Stimulated activated CD4-positive, alpha-beta T cell treated with anti-CD3 and anti-CD28 coated beads, TNF-alpha, amount 100 ng/mL, for 4 hours (primary cell): ENCODE measurements at places on chromosomes 6 and 20.

DNA sequence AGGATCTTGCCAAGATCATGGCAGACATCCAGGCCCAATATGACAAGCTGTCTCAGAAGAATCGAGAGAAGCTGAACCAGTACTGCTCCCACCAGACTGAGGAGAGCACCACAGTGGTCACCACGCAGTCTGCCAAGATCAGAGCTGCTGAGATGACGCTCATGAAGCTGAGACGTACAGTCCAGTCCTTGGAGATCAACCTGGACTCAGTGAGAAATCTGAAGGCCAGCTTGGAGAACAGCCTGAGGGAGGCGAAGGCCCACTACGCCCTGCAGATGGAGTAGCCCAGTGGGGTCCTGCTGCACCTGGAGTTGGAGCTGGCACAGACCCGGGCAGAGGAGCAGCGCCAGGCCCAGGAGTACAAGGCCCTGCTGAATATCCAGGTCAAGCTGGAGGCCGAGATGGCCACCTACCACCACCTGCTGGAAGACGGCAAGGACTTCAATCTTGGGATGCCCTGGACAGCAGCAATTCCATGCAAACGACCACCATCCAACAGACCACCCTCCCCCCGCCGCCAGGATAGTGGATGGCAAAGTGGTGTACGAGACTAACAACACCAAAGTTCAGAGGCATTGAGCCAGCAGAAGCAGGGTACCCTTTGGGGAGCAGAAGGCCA lies 44.7 kb upstream of the GRM4 start:
- no peak for DNase-seq

DNA sequence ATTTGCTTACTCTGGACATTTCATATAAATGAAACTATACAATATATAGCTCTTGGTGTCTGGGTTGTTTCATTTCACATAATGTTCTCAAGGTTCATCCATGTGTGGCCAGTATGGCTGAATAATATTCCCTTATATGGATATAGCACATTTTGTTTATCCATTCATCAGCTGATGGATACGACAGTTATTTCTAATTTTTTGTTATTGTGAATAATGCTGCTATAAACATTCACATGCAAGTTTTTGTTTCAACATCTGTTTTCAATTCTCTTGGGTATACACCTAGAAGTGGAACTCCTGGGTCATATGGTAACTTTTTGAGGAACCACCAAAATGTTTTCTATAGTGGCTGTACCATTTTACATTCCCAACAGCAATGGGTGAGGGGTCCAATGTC lies 101.1 kb downstream of the CDK19 start:
- DNase-seq: no peak

DNA sequence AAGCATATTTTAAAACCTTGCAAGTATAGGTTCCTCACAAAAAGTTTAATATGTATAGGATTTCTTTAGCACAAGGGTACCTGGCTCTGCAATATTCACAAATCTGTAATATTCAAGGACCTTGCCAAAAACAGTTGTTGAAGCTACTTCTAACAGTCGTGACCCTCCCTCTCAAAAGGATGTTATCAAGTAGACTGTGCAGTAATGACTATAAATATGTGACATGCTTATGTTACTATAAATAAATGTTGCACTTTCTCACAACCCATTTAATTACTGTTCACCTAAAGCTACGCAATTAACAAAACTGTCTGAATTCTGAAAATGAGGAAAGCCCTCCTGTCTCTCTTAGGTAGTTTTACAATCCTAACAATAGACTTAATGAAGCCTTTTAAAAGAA lies 41.8 kb downstream of the FYN start:
- no peak for DNase-seq

DNA sequence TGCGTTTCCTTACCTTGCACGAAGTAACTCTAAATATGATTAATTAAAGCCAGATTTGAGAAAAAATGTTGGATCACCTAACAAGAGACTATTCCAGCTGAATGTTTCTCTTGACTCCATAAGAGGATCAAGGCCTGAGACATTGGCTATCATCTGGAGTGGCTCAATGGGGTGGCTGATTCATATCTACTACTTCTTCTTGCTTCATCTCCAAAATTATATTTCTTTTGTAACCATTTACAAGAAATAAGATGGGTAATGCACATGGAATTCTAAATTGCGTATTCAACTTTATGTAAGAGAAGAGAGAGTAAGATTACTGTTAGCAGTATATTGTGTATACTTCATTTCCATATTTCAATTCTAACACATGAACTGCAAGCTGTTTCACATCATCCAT lies 819.0 kb upstream of the EYS start:
- no peak for DNase-seq

GRCh38 chr6:156718647-156719394 lies 58.4 kb upstream of the ARID1B start:
- DNase-seq: no peak

DNA sequence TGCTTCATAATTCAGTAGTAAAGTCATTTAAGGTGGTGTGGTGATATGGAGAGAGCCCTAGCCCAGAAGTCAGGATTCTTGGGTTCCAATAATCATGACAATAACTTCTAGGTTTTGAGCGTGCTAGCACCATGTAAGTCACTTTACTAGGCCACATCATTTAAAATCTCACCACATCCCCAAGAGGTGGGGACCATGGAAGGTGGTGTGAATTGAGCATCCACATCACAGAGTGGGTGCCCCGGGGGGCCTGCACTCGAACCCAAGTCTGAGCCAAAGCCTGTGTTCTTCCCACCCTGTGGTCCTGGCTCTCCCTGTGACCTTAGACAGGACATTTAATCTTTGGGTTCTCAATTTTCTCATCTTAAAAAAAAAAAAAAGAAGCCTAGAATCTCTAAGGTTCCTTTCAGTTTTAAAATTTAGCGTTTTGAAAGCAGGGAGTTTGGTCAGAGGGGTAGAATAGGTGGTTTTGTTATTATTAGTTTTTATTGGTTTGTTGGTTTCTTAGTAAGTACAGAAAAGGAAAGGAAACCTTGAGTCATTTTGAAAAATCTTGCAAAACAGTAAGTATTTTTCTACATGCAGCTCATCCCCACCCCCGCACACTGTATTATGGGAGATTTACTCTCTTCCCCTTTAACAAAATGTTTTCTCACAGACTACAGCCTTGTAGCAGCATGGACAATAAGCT lies 26.4 kb downstream of the ARMC2 start:
- peak; percentile 21 for DNase-seq

DNA sequence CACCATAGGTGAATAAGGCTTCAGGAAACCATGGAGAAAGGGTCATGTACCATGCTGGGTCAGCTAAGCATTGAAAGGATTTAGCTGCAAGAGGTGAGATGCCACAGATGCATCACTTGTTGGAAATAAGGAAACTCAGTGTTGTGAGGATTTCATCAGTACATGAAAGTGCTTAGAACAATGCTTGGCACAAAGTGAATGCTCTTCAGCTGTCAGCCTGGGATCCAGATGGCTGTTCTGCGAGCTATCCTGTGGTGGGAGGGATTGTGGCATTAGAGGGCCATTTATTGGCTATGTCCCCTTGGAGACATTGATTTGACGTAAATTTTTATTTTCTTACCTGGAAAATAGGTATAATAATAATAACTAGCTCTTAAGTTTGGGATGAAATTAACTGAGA lies 53.0 kb downstream of the ELOVL2 start:
- DNase-seq: no peak

GRCh38 chr20:41567615-41568014 lies 50.6 kb downstream of the CHD6 start:
- DNase-seq: no peak

- no peak for DNase-seq
Measured at GRCh38 chr6:116215414-116215813, 38.5 kb downstream of the TSPYL4 start.

- DNase-seq: no peak
Measured at GRCh38 chr6:111844921-111845320, 28.3 kb downstream of the FYN start.

DNA sequence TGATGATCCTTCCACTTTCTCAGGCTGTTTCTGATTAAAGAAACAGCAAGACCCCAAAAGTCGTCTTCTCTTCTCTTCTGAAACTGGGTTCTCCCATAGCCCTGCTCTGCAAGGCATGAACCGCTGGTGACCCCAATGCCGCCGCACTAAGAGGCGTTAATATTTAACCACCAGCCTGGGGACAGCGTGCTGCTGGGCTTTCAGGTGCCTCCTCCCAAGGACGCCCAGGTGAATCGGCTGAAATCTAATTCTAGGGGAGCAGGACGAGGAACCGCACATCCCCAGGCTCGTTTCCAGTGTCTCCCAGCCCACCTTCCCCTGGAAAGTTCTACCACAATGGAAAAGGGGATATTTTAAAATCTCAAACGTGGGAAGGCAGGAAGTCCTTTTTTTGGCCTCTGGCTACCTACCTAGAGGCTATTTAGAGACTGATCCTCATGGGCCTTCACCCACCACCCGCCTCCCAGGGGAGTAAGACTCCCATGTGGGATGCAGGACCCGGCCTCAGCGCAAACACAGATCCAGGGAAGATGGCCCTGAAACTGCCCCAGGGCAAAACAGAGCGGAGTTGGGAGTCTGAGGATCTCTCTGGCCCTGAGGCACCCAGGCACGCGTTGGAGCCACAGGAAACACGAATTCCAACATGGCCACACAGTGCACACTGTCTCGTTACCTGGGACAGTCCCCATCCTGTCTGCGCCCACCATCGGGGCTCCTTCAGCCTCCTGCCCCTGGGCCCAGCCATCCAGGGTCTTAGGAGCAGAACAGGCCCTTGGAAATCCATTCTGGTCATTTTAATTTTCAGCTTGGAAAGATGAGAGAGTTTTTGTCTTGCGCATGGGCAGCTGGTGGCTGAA lies 56.2 kb downstream of the BMP7 start:
- no peak for DNase-seq

DNA sequence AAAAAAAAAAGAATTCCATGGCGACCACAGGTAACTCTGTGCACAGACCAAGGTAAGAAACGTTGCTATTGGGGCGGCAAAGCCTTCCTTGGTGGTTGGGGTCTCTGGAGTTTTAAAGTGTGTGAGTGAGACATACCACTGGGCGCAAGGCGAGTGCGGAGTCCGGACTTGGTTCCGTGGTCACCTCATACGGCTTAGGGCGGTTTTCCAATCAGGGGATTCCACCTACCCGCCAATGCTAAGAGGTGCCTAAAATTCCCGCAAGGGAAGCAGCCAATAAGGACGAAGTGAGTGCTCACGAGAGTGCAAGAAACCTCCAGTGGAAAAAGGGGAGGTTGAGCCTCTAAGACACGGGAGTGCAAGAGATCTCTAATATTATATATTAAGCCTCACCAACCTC lies 68.6 kb upstream of the PRSS16 start:
- DNase-seq: no peak

DNA sequence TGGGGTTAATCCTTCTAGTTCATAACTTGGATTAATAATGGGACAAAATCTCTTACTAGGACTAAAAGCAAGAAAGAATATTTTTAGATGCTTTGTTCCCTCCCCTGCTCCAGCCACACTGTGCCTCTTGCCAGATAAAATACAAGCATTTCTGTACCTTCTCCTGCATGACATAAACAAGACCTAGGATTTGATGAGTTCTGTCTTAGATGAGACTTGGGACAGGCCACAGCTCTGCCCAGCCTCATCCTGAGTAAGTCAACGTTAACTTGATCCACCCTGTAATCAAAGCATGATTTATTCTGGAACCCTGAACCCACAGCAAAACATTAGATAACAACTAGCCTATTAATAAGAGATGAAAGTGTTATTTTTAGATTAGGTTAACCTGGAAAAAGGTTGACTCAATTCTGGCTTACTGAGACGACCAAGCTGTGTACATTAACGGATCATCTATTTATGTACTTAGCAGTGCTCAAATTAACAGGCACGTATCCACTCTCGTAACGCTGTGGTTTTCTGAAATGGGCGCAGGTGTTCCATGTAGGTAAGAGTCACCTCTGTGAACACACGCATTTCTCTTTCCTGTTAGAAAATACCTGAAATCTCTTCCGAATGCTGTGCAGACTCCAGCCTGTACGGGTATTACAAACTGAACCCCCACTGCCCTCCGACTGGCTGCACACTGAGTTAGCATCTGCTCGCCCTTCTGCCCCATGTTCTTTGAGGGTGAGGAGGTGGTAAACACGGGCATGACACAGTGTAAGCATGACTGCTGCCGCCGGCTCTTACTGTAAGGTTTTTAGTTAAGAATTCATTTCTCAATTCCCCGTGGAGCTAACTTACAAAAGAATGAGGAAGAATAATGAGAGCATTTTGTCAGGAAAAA lies 132.1 kb upstream of the FOXQ1 start:
- DNase-seq: no peak

DNA sequence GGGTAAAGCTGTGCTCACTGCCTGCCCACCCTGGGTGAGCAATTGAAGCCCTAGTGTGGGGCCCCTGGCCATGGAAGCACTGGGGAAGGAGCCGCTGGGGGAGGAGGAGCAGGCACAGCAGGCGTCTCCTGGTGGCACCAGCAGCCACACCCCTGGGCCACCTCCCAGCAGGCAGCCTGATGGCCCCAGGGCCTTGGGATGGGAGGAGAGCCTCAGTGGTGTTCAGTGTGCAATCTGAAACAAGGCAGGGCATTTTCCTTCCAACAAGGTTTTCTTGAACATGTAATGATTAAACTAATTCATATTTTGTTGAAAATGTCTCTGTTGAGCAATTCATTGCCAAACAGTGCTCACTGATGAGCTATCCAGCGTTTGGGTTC lies 151.0 kb downstream of the ZDHHC14 start:
- no peak for DNase-seq

DNA sequence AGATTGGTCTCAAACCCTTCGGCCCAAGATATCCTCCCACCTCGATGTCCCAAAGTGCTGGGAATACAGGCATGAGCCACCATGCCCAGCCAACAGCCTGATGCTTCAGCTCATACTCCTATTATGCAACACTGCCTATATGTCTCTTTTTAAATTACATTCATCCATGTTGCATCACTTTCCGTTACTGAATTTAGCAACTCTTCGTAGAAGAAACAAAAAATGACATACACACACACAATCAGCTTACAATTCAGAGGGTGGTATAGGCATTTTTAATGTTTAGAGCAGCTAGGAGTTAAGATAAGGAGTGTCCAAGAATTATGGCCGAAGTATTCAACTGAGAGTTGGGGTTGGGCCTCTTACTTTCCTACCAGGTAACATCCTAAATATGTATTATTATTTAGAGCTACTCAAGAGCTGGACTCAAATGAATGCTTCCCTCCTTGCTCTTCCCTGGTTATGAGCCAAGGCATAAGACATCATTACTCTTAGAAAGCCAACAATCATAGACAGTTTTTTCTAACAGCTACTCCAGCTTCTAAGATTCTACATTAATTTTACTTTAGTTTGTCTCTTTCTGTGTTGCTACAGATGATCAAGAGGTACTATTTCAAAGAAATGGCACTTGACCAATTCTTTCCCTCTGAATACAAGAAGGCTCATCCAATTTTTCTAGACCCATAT lies 62.0 kb upstream of the BMP5 start:
- no peak for DNase-seq

- DNase-seq: no peak
Measured at GRCh38 chr20:6959900-6960312, 192.4 kb downstream of the BMP2 start.

DNA sequence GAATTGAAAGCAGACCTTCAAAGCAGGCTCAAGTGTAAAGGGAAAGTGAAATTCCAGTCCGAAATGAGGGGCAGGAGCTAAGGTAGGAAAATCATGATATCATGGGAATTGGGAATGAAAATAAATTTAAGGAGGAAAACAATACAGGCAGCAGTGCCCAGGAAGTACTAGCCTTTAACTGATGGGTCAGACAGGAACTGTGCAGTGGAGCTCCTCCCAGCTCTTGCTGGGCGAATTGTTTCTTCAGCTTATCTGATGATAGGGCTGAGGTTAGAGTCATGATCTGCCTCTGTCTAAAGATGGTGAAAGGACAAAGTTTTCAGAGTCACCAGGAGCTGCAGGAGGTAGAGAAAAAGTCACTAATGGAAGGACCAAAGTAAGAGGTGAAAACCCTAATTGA lies 457.9 kb upstream of the PTCHD4 start:
- DNase-seq: no peak
